ENCODE measurements at places on chromosomes 3 and 15.

GRCh38 chr3:172516318-172517214 lies 6.7 kb downstream of the TNFSF10 start:
- no peak for DNase-seq

DNA sequence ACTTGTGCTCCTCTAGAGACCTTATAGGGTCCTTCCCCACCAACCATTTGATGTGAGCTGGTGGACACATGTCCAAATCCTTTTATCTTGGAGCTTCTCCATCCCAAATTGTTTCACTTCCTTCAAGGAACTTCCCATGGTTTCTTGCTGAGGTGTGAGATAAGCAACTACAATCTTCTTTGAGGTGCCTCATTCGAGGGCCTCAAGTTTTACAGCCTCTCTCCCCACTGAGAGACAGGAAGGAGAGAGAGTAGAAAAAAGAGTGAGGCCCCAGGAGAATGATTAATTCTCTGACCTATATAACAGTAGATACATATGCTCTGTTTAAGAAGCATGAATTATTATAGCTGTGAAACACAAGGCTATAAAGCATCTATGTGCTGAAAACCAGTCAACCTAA lies 70.5 kb downstream of the SUMF1 start:
- no peak for DNase-seq

- no peak for DNase-seq
Measured at GRCh38 chr15:56812961-56813360, 79.7 kb upstream of the ZNF280D start.

DNA sequence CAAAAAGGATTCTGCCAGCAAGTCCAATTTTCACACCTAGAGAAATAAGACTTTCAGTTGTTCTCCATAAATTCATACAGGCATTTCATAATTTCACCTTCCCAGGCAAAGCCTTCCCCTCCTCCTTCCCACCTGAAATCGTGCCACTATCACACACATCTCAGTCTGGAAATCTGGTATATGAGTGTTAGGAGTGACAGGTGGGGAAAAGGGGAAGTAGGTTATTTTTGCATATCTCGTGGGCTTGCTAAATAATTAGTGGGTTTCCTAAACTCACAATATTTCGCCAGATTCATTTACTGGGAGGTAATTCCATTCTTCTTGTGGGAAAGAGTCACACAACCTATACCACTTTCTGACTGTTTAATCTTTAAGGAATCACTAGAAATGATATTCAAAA lies 7.4 kb downstream of the ALDH1A2 start:
- no peak for DNase-seq

- DNase-seq: no peak
Measured at GRCh38 chr3:140447136-140447535, 230.7 kb upstream of the TRIM42 start.

DNA sequence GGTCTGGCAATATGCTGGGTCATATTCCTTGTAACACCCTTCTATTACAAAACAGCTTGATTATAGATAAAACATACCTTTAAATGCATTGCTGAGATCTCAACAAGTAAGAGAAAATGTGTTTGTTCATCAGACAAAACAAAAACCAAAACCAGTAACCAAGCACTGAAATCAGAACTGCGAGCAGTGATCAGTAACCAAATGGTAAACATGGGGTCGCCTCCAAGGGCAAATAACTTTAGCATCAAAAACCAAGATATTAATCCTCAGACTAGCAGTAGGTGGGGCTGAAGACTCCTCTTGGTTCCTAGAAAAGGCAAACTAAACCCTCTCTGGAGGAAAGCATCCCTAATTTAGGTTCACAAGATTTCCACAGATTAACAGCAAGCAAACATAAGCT lies 6.6 kb upstream of the HESX1 start:
- DNase-seq: no peak
